ENCODE measurements at places on chromosomes 5 and 9. TPM values are rescaled to one million over a fixed set of nuclear protein-coding genes. Genes with fewer than 3 reads are reported as not detected.

Gene DDX4
- not detected for total RNA-seq

Gene MSX2
- total RNA-seq: 1.5 TPM

Gene KCNIP1
- total RNA-seq: 2.4 TPM

Gene SPINK1
- total RNA-seq: not detected

Gene TMOD1
- 4.4 TPM for total RNA-seq

Gene CDH9
- not detected for total RNA-seq

Gene PCDHGA6
- 6.3 TPM for total RNA-seq

Gene MVB12B
- total RNA-seq: 38.9 TPM

Gene GRM6
- not detected for total RNA-seq

Gene FYB1
- 97.4 TPM for total RNA-seq

DNA sequence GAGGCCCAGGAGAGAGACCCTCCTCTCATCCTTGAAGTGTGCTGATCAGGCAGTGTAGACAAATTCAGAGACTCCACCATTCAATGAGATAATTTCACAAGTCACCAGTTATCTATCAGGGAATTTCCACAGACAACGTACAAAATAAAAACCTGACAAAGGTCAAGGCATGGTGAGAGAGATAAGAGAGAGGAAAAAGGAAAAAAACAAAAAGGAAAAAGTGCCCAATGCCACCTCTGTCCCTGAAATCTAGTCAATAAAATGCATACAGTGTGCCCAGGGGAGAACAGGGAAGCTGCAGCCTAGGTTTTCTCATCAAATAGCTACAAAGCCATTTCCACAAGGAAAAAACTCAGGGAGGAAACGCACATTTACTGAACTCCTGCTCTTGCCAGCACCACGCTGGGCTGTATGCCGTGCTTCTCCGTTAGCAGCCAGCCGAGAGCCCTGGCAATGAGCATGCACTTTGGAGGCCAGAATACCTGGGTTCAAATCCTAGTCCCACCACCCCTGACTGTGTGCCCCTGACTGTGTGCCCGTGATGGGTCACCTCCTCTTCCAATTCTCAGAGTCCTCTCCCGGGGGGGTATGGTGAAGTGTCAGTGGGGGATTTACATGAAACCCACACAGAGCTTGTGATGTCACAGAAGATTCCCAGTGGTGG, 11.6 kb downstream of the WHRN start:
- DNase-seq: no peak

- no peak for DNase-seq
Measured at GRCh38 chr5:73596705-73597328, 29.2 kb upstream of the ARHGEF28 start.

- no peak for DNase-seq
Measured at GRCh38 chr5:7181841-7182240, 214.1 kb upstream of the ADCY2 start.

GRCh38 chr9:35229066-35229778, 67.4 kb downstream of the UNC13B start:
- DNase-seq: no peak

GRCh38 chr5:8393240-8393639, 524.3 kb downstream of the MTRR start:
- DNase-seq: no peak

GRCh38 chr5:132050661-132051552, 9.5 kb upstream of the IL3 start:
- DNase-seq: no peak

DNA sequence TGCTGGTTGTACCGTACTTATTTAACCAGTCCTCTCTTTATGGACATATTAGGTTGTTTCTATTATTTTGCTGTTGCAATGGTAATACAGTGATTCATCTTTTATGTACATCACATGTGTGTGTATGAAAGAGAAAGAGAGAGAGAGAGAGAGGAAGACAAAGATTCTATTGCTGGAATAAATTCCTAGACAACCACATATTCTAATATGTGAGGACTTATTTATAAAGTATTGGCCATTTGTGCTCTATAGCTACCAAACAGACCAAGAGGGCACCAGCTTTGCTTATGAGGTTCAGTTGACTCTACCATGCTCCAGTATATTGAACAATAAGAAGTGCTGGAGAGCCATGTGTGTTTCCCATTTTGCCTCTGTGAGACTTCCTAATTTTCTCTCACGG, 513.5 kb downstream of the DMAC1 start:
- DNase-seq: no peak

- DNase-seq: no peak
Measured at GRCh38 chr5:58012102-58012501, 447.8 kb downstream of the PLK2 start.

DNA sequence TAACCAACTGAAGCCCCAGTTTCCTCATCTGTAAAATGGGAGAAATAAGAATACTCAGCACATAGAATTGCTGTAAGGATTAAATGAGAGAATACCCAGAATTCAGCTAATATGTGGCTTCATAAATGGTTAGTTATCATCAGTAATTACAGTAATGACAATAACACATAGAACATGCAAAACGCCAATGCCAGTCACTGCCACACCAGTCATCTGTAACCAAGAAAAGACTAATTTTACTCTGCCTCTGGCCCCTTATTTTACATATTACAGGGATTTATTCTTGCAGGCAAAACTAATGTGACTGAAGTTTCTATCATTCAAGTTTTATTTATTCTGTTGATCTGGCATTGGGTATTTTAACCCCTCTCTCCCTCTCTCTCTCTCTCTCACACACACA, 46.5 kb downstream of the EBF1 start:
- no peak for DNase-seq

DNA sequence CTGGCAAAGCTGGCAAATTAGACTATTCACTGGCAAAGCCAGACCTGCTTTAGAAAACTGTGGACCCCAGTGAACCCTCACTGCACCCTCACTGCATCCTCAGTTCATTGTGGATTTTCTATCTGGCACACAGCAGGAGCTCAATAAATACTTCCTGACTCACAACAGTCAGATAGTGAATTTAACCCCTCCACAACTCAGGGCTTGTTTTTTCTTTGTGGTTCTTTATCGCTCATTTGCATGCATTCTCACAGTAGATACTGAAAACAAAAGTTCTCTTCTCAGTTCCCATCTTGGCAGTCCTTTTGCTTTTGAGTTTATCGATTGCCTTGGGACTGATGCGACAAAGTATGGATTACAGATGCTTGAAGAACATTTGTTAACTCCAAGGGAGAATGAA, 99.8 kb downstream of the ACTL7B start:
- no peak for DNase-seq

GRCh38 chr9:104503440-104503839, 623 bp upstream of the OR13F1 start:
- DNase-seq: no peak

DNA sequence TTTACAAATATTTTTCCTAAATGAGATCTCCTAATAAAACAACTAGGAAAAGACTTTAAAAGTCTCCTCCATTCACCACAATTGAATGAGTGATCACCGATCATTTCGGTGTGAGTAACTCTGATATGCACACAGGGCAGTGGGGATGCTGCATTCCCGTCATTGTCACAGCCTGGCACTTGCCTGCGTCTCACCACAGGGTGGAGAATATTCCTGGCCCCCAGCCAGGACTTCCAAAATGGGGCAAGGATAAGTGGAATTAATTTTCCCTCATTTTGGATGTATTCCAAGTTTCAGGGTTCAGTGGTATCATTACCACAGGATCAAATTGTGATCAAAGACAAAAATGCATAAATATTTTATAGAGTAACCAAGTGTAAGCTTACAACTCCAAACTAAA, 107.1 kb downstream of the CTNND2 start:
- no peak for DNase-seq

- DNase-seq: no peak
Measured at GRCh38 chr9:127308652-127309434, 44.3 kb downstream of the GARNL3 start.

- no peak for DNase-seq
Measured at GRCh38 chr5:134491841-134492442, 33.5 kb upstream of the JADE2 start.

GRCh38 chr9:85178474-85178873, 508.9 kb downstream of the NTRK2 start:
- DNase-seq: no peak
